ENCODE measurements at places on chromosomes 11 and 22.

DNA sequence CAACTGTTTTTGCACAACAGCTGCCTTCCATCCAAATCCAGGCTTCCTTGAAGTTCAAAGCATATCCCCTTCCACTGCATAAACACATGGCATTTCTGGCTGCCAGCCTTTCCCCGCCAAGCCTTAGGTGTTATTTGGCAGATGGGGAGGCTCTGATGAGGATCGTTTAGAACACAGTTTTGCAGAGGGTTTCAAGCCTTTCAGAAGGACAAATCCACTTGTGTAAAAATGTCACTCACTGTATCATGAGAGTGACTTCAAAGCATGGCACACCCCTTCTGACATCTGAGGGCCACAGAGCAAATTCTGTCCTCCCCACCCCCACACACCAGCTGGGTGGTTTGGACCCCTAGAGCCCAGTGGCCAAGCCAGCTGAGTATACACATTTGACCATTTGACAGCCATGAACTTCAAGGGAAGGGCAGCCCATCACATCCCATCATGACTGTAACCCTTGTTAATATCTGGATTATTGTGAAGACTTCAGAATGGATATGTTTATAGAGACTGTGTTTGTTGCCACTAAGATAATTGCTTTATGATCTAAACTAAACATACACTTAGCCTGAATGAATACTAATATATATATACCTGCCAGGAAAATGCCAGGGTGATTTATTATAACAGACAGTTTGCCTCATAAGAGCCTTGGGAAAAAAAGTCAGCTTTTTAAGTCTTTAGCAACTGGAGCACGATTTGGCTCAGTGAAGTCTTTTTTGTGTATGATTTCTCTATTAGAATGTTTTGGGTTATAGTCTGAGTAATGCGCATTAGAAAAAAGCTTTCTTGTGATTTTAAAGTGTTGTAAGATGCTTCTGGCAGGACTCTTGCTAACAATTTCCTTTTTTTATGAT, 31.9 kb downstream of the FBLN1 start:
- no peak for DNase-seq

- no peak for DNase-seq
Observed at GRCh38 chr11:35427071-35427470, 7.7 kb upstream of the SLC1A2 start.

GRCh38 chr11:7604331-7604955, 68.9 kb downstream of the CYB5R2 start:
- DNase-seq = no peak

DNA sequence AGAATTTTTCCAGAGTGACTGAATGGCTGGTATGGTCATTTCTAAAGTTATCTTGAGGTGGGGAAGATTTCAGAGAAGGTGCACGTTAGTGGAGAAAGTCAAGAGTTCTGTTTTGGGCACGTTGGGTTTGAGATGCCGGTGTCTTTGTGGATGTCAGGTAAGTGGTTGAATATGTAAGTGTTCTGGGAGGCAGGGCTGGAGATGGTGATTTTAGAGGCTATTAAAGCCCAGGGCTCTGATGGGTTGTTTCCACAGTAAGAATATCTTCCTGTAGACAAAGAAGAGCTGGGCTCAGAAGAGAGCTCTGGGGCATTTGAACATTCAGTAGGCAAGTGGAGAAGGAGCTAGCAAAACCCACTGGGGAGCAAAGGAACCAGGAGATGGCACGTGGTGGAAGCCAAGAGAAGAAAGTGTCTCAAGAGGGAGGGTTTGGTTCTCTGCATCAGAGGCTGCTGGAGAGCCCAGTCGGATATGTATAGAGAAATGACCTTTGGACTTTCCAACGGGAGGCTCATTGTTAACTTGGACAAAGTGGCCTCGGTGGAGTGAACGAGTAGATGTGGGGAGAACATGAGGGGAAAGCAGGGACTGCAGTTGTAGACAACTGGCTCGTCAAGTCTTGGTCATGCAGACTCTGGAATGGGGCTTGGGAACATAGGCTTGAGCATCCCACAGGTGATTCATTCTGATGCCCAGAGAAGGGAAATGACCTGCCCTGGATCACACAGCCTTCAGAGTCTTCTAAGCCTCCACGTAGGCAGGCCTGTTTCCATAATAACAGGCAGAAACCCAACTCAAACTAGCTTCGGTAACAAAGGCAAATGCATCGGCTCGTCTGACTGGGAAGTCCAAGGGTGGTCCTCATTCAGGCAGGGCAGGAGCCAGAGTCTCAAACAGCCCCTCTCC, 98.4 kb upstream of the PARVA start:
- peak; percentile 1 for DNase-seq

GRCh38 chr22:50009765-50010675, 2.5 kb downstream of the IL17REL start:
- peak; percentile 26 for DNase-seq

- DNase-seq = no peak
Observed at GRCh38 chr11:64233913-64234586, at the start of gene VEGFB. TSS of gene VEGFB (plus strand) at chr11:64234584. CDS start at chr11:64234834, 250 bp downstream.

GRCh38 chr11:102559839-102560238, 29.3 kb upstream of the MMP7 start:
- no peak for DNase-seq

- no peak for DNase-seq
Observed at GRCh38 chr11:32713496-32713895, 81.0 kb downstream of the CCDC73 start.

DNA sequence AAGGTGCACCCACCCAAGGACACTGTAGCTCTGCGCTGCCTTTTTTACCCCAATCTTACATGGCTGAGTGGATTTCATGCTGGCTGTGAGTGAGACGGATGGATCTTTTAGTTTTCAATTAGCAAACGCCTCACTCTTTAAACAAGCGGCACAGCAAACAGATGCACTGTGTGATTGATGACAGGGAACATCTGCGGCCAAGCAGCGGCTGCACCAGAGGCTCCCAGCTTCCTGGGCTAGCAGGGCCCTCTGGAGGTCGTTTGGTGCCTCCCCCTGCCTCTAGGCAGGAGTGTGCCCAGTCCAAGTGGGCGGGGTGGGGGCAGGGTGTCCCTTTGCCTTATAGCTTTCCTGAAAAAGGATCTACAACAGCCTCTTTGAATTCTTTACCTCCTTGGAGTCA, 2.1 kb upstream of the DRD2 start:
- peak; percentile 63 for DNase-seq

GRCh38 chr11:69126286-69126685, 29.4 kb upstream of the SMIM38 start:
- DNase-seq = peak; percentile 25

DNA sequence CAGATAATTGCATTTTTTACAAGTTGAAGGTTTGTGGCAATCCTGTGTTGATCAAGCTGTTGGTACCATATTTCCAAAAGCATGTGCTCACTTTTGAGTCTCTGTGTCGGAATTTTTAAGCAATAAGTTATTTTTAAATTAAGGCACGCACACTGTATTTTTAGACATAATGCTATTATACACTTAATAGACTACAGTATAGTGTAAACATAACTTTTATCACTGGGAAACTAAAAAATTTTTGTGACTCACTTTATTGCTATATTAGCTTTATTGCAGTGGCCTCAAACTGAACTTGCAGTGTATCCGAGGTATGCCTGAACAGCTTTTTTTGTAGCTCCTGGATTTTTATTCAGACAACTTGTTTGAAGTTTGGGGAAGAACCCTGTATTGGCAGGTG, 31.3 kb upstream of the RRM1 start:
- DNase-seq = no peak

GRCh38 chr11:115709297-115709696, 205.1 kb upstream of the CADM1 start:
- no peak for DNase-seq

DNA sequence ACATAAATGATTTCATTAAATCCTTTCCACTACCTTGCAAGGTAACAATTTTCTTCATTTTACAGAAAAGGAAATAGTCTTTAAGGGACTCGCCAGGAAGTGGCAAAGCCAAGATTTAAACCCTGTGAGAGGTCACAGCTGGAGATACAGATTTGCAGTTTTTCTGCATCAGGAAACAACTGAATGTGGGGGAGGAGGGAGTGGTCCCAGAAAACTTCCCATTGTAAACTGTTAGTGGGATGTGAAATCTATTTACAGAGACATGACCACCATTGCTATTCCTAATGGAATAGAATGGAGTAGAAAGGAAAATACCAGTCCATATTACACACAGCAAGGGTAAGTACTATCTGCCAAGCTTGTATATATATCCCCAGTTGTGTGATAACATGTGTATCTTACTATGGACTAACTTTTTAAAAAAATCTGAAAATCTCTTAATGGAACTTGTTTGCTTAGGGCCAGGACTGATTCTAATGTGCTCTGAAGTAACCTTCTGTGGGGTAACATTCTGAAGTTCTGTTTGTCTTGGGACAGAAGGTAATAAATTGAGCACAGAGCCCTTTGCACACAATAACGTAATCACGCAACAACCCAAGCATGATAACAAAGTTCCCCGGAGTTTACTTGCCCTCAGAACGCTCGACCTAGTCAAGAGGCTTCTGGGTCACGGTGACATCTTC, 10.9 kb upstream of the TSKU start:
- DNase-seq = no peak

- no peak for DNase-seq
Observed at GRCh38 chr11:13883042-13883441, 79.5 kb upstream of the SPON1 start.

DNA sequence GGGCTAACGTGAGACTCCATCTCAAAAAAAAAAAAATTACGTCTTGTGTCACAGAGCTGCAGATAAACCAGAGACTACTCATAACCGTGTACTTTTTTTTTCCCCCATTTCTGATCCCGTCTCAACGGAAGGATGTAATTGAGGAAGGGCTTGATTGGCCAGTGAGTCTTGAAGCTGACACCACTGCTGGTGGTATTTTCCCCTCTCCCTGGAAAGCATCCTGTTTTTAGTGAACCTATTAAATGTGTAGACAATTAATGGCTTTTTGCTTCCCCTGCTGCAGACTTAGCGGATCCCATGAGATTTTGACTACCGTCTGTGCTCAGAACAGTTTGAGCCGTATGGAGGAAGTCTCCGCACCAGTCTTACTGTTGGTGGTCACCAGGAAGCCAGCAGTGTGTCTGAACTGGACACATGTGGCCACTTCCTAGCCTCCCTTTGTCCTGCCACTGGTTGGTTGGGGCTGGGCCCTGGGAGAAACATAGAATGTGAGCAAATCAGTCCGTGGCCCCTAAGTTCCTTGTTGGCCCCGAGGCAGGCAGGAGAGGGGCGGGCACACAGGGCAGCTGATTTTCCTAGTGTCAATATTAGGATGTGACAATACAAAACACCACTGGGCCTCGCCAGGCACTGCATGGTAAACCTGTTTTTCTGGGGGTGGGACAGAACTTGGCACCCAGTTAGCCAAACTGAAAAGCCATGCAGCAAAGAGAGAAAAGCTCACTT, 3.1 kb downstream of the BIK start:
- DNase-seq = no peak

GRCh38 chr11:57213342-57214097, 23.5 kb downstream of the APLNR start:
- peak; percentile 72 for DNase-seq

DNA sequence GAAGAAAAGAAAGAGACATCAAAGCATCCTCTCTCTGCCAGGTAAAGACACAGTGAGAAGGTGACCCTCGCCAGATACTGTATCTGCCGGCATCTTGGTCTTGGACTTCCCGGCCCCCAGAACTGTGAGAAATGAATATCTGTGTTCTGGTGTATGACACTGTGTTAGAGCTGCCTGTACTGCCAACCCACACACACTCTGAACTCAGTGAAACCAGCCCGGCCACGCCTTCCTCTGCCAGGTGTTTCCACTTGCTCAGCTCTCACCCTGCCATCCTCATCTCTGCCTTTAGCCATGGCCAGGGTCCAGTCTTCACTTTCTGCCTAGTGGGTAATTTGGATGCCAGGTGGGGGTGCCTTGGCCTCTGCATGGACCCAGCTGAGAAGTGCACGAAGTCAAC, 24.0 kb downstream of the CBX7 start:
- DNase-seq = no peak

DNA sequence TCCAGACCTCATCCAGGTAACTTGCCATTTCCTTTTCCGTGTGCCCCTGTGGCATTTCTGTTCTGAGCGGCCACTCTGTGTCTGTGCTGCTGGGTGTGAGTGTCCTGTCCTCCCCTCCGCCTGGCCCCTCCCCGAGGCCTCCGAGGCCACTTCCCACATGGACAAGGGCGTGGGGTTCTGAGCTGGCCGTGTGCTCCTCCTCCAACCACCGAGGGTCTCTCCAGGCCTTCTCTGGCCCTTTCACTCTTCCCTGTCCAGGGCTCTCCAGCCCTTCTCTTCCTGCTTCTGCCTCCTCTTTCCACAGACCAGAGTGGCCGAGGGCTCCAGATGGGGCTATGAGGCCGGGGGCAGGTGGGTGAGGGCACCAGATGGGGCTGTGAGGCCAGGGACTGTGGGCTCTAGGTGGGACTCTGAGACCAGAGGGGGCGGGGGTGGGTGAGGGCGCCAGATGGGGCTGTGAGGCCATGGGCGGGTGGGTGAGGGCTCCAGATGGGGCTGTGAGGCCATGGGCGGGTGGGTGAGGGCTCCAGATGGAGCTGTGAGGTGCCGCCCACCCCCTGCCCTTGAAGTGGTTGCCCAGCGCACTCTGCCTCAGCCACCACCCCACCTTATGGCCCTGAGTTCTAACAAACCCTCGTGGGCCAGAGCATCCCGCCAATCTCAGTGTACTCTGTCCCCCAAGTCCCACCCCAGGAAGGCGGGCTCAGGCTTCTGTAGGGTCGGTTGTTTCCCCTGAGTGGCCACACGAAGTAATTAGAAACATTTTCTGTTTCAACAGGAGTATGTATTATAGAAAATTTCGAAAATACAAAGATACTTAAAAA, 24.1 kb downstream of the PTDSS2 start:
- no peak for DNase-seq

- DNase-seq = no peak
Observed at GRCh38 chr11:78349114-78349513, 68.5 kb downstream of the GAB2 start.

DNA sequence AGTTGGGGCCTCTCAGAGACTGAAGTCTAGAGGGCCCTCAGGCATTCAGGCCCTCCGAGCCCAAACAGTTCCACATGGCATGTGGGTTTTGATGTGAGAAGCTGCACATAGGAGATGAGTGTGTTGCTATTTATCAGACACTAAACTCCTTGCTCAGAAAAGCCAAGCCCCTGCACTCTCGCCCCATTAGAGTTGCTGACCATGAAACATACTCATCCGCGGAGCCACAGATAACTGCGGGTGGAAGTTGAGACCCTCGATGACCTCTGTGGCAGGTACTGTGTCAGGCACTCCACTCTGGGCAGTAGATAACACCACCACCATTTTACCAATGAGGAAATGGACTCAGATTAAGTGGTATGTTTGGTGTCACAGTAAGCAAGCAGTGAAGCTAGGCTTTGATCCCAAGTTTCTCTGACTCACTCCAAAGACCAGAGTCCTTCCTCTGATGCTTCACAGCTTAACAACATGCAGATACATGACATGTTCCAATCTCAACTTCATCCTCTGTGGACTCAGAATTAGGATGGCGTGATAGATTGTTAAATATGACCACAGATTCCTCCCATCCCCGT, 202.1 kb downstream of the ADAMTS15 start:
- no peak for DNase-seq

DNA sequence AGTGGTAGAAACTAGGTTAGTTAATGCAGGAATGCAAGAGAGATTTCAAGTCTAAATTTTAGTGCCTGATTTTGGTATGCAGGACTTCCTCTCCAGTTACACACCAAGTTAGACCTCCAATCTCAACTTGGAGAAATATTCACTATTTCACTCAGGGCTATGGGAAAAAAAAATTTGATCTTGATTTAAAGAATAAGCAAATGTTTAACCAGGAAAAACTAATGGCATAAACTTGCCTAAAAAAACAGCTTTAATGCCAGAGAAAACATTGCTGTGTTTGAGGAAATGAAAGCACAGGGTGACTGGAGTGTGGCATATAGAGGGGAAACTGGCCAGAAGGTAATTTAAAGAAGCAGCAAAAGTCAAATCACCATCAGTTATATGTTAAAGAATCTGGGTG, 575.4 kb upstream of the LRRC4C start:
- no peak for DNase-seq
